Kidney (tissue), 22 donors: ENCODE measurements at places on chromosomes 12 and 14. TPM values are rescaled to one million over a fixed set of nuclear protein-coding genes. Genes with fewer than 3 reads are reported as not detected.

KLHL33 gene
- total RNA-seq, result 0.72 TPM

CSRP2 gene
- 40.8 TPM for total RNA-seq

GRCh38 chr12:58932806-58933681, 12.7 kb upstream of the LRIG3 start:
- H3K27me3 ChIP-seq, result no peaks in the 10 kb centered on the region
- H3K4me3 ChIP-seq, result no peak overlapping the region
- H3K4me1 ChIP-seq, result no peaks in the 10 kb centered on the region
- no peaks in the 10 kb centered on the region for H3K36me3 ChIP-seq
- H3K27ac ChIP-seq, result no peak overlapping the region
- DNase-seq, result no peak

MGAT4C gene
- 0.16 TPM for total RNA-seq

DNA sequence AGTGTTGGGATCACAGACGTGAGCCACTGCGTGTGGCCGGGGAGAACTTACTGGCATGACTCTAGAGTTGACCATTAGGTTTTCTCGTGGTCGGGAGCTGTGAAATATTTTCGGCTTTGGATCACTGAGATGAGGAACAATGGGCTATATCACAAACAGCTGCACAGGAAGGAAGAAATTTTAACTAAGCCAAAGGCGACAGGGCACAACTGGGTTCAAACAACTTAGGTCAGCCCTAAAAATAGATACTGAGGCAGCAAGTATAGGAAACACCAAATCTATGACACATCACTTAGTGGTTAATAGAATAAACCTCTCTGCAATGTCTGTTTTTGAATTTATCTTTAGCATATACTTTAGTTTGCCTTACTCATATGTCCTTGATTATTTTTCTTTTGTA, 162.9 kb downstream of the LRIG3 start:
- no peak overlapping the region for H3K27ac ChIP-seq
- H3K27me3 ChIP-seq, result no peaks in the 10 kb centered on the region
- H3K36me3 ChIP-seq, result no peaks in the 10 kb centered on the region
- no peak overlapping the region for H3K4me3 ChIP-seq
- DNase-seq, result no peak
